ENCODE measurements at places on chromosomes 13 and 19. TPM values are rescaled to one million over a fixed set of nuclear protein-coding genes. Genes with fewer than 3 reads are reported as not detected.

- no peak for DNase-seq
- no peaks in the 10 kb centered on the region for H3K27me3 ChIP-seq
- H3K27ac ChIP-seq, result no peak overlapping the region
- peaks cover 15% of the 10 kb centered on the region for H3K36me3 ChIP-seq
- H3K4me3 ChIP-seq, result no peak overlapping the region
Observed at GRCh38 chr19:17055636-17056035, 19.6 kb downstream of the HAUS8 start.

GRCh38 chr13:83622422-83622784 lies 259.9 kb downstream of the SLITRK1 start:
- no peaks in the 10 kb centered on the region for H3K4me1 ChIP-seq
- no peak overlapping the region for H3K4me3 ChIP-seq
- no peaks in the 10 kb centered on the region for H3K36me3 ChIP-seq

The ZNF737 gene
- 22.1 TPM for total RNA-seq

DNA sequence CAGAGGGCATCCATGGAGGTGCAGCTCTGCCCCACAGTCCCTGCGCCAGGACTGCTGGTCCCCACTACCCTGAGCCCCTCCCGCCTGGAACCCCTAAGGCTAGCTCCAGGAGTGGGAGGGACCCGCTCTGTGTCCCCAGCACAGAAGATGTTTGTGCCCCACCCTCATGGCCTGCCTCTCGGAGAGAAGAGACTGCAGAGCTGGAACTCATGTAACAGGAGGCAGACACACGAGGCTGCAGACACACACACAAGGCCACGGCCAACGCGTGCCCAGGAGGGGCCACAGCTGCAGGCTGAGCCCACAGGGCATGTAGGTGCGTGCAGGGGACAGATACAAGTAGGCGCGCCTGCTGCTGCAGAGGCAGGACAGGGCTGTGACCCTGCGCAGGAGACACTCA lies 10.4 kb upstream of the TMEM86B start:
- H3K4me1 ChIP-seq, result no peaks in the 10 kb centered on the region
- H3K36me3 ChIP-seq, result peaks cover 26% of the 10 kb centered on the region
- no peak for DNase-seq
- H3K4me3 ChIP-seq, result no peak overlapping the region
- no peaks in the 10 kb centered on the region for H3K27me3 ChIP-seq
- no peak overlapping the region for H3K27ac ChIP-seq

GRCh38 chr13:45974500-45974899 lies 78.0 kb downstream of the ZC3H13 start:
- DNase-seq, result no peak
- H3K36me3 ChIP-seq, result peaks cover 46% of the 10 kb centered on the region
- H3K4me1 ChIP-seq, result no peaks in the 10 kb centered on the region
- H3K4me3 ChIP-seq, result no peak overlapping the region
